HFFc6 (cell line): ENCODE measurements at places on chromosomes 1 and 21.
A peak's percentile ranks its signal among the peaks of the same experiment; 100 is the strongest.

DNA sequence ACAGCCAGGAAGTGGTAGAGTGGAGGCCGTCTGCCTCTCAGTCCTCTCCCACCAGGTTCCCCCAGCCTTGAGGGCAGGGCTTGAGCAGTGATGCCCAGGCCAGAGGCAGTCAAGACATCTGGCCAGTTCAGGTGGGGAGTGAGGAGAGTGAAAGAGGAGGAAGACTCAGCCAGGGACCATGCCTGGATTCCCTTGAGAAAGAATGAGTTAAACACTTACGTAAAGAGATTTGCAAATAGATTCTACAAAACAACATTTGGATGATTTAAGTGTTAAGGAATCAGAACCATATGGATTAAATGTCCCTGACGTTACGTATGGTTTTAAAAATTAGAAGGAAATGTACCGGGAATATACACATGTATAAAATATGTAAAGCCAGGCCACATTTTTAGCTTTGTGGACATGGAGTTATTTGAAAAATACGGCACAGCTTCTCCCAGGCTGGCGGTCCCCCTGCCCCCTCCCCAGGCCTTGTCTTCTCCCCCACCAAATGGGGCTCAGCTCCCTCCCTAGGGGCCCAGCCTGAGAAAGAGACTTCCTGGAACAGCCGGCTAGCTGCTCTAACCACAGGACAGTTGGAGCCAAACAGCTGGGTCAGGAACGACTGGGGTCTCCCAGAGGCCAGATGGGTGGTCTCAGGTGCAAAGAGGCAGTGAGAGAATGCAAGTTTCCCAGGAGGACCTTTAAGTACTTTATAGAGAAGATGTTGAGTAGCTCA, 188.3 kb upstream of the EDN2 start:
- DNase-seq = peak; percentile 46

- DNase-seq = peak; percentile 93
Observed at GRCh38 chr1:158019171-158019868, 25.9 kb downstream of the KIRREL1 start.

DNA sequence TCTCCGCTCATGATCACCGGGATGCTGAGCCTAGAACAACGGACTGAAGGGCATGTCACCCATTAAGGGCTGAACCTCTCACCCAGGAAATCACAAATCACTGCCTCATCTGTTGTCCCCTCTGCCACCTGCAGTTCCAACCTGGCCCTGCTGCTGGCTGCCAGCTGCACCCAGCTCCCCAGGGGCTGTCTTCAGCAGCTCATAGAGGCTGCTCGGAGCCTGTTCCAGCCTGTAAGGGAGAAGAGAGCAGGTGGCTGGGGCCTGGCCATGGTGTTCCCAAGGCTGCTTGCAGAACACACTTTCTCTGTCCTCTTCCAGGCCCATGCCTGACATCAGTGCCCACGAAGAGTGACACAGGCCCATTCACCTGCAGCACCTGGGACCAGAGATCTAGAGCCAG, 44.5 kb upstream of the DISP3 start:
- DNase-seq = no peak

- no peak for DNase-seq
Observed at GRCh38 chr1:247373721-247374141, 42.1 kb upstream of the ZNF496 start.

- DNase-seq = no peak
Observed at GRCh38 chr21:29726044-29726443, 213.8 kb downstream of the GRIK1 start.

- DNase-seq = no peak
Observed at GRCh38 chr1:173863224-173864161, 4.3 kb downstream of the GAS5 start.

GRCh38 chr1:99643021-99643779, 2.7 kb upstream of the PALMD start:
- DNase-seq = no peak

GRCh38 chr1:222084996-222085395, 343.1 kb upstream of the DUSP10 start:
- peak; percentile 65 for DNase-seq

- no peak for DNase-seq
Observed at GRCh38 chr1:53591924-53592323, 132.7 kb downstream of the DMRTB1 start.

GRCh38 chr1:45718289-45718688, 30.3 kb downstream of the TMEM69 start:
- no peak for DNase-seq

GRCh38 chr1:11855430-11855829, 3.3 kb downstream of the NPPB start:
- no peak for DNase-seq

DNA sequence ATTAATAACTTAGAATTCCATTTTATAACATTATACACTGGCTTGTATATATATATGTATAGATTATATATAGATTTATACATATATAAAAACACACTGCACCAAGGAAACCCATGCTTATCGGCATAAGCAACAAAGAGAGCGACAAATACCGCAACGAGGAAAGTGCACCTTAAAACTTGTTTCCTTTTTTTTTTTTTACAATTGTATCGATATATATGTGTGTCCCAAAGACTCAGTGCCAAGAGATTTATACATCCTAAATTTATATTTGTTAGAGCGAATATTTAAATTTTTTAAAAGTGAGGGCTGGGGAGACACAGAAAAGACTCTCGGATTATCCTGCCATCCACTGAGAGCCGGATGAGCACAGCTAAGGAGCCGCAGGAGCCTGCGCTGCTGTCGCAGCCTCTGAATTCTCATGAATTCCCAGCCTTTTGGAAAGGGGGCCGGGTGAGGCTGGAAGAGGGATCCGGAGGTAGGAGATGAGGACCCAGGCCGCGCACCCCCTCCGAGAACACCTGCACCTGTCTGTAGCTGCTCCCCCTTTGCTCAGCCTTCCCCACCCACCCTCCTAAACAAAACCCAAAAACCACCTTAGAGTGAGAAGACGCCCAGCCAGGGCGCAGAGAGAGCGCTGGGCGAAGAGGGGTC, 5.2 kb downstream of the DMRTA2 start:
- no peak for DNase-seq

DNA sequence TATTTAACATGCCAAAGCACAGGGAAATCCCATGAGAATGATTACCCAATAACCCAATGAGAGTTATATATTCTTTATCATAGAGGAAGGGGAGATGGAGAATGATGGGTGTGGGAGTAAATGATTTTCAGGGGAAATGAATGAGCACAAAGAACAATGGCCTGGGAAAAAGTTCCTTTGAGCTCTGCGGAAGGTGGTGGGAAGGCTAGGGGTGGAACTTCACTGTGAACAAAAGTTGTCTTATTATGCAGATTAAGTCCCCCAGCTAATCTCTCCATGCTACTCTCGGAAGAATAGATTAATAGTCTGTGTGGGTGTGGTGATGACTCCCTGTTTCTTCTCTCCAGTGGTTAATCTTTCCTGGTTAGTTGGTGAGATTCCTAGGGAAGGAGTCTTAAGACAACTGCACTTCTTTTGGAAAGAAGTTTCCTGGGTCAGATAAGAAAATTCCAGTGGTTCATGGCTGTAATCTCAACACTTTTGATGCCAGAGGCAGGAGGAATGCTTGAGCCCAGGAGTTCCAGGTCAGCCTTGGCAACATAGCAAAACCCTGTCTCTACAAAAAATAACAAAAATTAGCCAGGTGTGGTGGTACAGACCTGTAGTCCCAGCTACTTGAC, 71.6 kb downstream of the DNTTIP2 start:
- no peak for DNase-seq

DNA sequence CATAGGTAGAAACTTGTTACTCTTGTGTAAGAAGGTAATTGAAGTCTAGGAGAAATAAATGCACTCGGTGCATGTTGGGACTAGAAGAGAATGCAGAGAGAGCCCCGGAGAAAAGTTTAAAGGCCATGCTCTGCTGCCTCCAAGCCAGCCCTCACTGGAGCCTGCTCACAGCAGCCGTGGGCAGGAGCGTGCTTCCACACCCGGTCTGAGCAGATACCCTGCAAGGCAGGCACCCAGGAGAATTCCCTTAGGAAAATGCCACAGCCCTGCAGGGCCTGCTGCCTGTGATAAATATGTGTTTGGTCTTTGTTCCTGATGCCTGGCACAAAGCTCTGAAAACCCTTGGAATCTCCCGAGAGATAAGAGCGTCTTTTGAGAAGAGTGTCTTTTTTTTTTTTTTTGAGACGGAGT, 22.8 kb downstream of the C2CD2 start:
- DNase-seq = no peak

DNA sequence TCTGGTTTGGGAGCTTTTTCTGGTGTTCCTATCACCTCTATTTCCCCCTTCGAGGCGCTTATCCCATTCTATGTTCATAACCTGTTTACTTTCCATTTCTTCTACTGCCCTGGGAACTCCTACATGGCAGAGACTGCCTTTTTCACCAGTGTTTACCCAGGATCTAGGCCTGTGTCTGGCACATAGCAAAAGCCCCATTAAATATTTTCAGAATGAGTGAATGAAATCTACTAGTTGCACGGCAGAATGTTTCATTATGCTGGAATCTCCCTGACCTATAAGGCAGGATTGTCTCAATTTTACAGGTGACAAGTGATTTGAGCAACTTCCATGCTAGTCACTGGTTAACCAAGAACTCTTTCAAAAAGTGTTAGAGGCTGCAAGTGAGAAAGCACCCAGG, 70.1 kb downstream of the PGM1 start:
- DNase-seq = peak; percentile 67

GRCh38 chr1:9782897-9783296, 40.9 kb downstream of the CLSTN1 start:
- DNase-seq = no peak

DNA sequence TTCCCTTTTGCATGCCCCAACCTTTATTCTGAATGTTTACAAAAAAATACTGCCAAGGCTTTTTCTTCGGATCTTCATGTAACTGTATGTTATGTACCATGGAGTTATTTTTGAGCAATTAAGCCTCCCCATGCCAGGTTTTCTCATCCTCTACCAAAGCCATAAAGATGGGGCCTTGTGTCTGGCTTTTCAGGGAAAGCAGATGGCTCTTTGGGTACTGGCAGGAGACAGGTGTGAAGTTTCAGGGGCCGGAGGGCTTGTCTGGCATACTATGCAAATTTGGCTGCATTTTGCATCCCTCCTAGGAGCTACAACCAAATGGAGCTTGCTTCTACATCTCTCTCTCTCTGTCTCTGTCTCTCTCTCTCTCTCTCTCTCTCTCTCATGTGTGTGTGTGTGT, 28.1 kb upstream of the PLXNA2 start:
- DNase-seq = no peak

- no peak for DNase-seq
Observed at GRCh38 chr1:46801323-46802055, 2.6 kb downstream of the CYP4B1 start.

DNA sequence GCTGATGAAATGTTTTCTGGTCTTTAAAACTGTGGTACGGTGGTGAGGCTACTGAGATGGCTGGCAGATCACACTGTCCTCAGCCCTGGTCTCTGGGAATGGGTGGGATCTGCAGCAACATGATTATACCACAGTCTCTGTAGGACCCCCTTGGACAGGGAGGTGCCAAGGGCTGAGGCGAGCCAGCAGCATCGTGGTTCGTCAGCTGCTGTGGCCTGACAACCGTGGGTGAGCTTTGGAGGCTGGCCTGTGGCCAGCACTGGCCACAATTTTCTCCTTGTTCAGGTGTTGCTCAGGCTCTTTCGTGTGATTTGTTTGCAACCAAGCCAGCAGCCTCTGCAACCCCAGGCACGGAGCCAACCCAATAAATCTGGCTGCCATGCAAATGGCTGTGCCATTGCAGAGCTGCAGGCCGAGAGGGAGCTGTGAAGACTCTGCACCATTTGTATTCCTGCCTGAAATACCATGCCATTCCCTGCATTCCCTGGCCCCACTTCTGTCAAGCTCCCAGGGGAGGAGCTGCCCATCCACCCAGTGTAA, 70.9 kb downstream of the PCP4 start:
- DNase-seq = no peak

DNA sequence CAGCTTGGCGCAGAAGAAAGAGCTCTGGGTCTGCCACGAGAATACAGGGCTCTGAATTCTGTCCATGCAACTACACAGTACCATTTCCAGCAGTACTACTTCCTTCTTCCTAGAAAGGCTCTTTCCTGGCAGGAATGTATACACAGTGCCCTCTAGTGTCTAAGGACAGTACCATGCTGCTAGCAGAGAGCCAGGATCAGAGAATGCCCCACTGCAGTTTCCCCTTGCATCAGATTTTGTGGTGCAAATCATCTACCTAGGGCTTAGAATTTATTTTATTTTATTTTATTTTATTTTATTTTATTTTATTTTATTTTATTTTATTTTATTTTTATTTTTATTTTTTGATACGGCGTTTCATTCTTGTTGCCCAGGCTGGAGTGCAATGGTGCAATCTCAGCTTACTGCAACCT, 50.8 kb downstream of the PAX7 start:
- peak; percentile 45 for DNase-seq

DNA sequence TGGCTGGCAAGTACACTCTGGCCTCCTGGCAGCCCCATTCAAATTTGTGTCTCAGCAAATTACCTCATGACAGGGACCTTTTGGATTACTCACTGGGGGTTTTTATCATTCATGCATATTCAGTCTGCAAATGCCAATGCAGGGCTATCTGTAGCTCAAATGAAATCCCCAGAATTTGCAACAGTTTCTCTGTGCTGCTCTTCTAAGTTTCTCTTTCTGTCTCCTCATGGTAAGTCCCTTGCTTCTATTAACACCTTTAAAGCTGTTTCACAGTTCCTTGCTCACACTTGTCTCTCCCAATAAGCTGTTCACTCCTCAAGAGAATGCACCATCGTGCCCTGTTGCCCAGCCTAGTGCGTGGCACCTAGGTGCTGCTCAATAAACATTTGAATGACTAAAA, 3.3 kb upstream of the FAM78B start:
- DNase-seq = no peak

- no peak for DNase-seq
Observed at GRCh38 chr1:234968451-234968850, 160.2 kb downstream of the TOMM20 start.

DNA sequence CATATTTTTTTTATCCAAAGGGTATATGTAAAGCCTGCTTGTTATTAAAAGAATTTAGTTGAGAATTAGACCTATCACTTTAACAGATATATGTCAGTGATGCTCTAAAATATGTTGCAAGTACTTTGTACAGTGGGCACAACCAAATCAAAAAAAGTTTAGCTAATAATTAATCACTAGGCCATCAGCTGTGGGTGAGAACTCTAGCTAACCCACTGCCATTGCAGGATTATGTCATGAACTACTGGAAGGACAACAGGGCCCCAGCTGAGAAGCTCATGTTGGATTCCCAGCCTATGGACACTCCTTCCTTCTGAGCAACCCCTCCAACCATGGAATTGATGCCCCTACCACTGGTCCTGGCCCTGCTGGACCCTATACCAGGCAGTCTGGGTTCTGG, 6.8 kb upstream of the CHIA start:
- DNase-seq = no peak
